OCI-LY7 (cell line): ENCODE measurements at places on chromosomes 3 and 15.

DNA sequence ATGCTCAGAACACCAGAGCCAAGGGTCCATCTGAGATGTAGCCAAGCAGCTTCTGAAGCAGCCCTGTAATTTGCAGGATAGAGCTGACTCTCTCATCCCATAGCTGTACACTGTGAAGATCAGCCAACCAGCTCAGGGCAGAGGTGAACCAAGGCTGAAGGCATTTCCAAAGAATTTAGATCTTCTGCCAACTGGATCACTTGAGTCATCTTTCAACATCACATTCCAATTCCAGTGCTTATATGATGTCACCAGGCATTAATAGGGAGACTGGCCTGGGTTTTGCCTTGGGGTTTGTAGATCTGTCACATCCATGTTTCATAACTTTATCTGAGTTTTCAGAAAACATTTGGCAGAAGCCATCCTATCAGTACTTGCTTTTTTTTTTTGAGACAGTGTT is 98.2 kb downstream of the NR2F2 start:
- no peak for DNase-seq

- no peak for DNase-seq
Measured at GRCh38 chr3:62942227-62942626, 67.0 kb upstream of the CADPS start.

DNA sequence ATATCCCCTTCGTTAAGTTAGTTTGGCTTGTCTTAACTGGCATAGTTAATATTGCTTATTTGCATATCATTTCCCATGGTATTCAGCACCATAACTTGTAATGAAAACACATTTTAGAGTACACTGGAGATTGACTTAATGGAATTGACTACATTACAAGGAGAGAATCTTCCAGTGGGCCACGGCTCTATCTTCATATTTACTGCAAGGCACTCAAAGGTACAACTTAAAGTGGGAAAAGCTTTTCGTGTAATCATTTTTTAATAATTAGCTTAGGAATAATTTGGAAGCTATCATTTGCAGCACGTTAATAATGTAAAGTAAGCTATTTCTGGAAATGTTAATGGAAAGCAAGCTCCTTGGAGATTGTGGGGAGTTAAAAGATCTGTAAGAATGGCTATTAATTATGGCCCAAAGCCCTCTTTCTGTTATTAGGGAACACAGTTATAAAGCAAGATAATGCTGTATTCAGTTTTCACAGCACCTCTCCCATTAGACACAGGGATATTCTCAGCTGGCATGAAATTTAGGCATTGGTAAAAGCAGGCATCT is 551.5 kb upstream of the RGMA start:
- DNase-seq: no peak

DNA sequence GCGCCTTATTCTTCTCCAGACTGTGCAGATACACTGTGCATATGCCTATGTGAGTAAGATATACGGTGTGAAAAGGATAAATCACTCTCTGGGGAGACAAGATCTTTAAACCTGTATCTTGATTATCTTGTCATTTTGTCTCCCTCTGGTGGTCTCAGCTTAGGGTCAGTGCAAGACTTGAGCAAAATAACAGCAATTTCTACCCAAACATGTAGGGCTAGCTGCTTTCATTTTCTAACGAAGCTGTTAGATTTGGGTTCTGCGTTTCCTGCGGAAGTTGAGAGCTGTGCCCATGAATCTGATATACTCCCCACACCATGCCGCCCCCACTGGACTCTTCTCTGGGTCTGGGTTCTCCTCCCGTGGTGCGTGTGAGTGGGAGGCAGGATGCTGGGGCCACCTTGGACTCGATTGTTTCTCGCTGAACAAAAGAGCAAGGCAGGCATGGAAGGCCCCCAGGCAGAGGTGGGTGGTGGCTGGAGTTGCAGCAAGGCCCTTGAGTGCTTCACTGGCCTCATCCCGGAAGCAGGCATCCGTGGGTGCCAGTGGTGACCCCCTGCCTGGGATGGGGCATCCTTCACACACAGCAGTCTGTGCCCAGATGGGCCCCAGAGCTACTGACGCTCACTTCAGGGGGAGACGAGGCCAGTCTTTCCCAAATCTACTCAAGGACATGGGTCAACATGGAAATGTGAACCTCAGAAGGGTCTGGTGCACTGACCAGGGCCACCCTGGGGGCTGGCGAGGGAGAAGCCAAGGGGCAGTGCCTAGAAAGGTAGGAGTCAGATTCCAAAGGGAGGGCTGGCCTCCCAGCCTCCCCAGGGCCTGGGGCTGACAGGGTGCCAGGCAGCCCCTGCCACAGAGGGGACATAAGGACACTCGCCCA is 179.6 kb downstream of the NSMCE3 start:
- no peak for DNase-seq

GRCh38 chr3:1072041-1072440 is 20.8 kb upstream of the CNTN6 start:
- DNase-seq: no peak

GRCh38 chr3:123559040-123559861 is 25.6 kb downstream of the HACD2 start:
- peak; percentile 66 for DNase-seq

DNA sequence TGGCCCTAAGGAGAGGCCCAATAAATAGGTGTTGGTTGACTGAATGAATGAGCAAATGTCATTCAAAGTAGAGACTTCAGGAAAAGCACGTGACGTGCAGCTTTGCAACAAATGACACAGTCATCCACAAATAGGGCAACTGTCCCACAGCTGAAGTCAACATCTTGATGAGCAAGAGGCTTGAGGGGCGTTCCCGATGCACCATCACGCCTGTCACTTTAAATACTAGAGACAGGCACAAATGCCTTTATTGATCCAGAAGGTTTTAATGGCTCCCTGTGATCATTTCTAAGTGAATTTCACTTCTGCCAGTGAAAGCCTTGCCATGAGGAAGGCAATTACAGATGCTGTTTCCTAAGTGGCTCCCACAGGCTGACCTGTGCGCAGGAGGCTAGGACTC is 43.6 kb downstream of the ABTB1 start:
- no peak for DNase-seq
